ENCODE measurements at places on chromosomes 16 and 17. TPM values are rescaled to one million over a fixed set of nuclear protein-coding genes. Genes with fewer than 3 reads are reported as not detected.
A peak's percentile ranks its signal among the peaks of the same experiment; 100 is the strongest.

GRCh38 chr17:37111329-37111728 is 162.6 kb downstream of the AATF start:
- no peak overlapping the region for H3K27ac ChIP-seq
- H3K36me3 ChIP-seq: no peaks in the 10 kb centered on the region
- no peak for DNase-seq
- H3K27me3 ChIP-seq: no peaks in the 10 kb centered on the region
- no peak overlapping the region for H3K4me3 ChIP-seq

DNA sequence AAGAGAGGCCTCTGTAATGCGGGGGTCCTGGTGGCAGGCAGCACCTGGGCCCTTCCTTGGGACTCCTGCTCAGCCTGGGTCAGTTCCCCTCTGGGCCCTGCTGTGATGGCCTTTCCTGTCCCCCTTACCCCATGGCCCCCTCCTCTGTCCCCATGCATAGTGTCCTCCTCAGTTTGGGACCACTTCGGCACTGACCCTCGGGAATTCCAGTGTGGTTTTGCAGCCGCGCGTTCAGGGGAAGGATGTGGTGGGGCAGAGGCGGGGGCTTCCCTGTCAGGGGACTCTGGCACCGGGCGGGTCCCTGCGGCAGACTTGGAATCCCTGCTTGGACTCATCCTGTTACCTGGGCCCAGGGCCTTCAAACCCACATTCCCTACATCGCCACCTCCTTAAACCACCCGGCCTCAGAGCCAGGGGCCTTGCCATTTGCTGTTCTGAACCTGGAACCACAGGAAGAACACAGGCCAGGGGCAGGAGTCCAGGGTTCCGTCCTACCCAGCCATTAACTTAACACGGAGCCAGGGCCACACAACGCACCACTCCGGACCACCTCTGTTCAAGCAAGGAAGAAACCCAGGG is 31.4 kb upstream of the EIF1 start:
- no peaks in the 10 kb centered on the region for H3K36me3 ChIP-seq
- no peaks in the 10 kb centered on the region for H3K27me3 ChIP-seq
- no peak overlapping the region for H3K27ac ChIP-seq
- DNase-seq: no peak
- no peaks in the 10 kb centered on the region for H3K4me1 ChIP-seq
- H3K4me3 ChIP-seq: no peak overlapping the region

DNA sequence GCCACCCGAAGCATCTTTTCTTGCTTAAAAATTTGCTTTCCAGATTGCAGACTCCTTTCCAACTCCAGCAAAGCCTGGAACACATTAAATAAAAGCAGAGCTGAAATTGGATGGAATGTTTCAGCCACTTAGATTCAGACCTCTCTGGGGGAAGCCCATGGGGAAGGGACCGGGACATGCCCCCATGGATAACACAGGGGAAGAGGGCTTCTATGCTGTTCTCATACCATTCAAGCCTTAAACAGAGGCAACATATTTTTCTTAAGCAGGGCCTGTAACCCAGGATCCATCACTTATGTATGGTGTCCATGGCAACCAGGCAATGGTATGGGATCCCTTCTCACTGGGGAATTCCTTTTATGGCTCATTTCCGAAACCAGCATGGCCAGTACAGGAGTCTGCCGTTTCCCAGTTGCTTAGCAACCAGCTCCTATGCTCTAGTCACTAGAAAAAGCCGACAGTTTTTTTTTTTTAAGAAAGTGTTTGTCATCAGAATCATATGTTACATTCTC is 62.0 kb upstream of the MARCHF10 start:
- H3K27ac ChIP-seq: no peak overlapping the region
- H3K27me3 ChIP-seq: no peaks in the 10 kb centered on the region
- no peak overlapping the region for H3K4me3 ChIP-seq
- no peak for DNase-seq

DNA sequence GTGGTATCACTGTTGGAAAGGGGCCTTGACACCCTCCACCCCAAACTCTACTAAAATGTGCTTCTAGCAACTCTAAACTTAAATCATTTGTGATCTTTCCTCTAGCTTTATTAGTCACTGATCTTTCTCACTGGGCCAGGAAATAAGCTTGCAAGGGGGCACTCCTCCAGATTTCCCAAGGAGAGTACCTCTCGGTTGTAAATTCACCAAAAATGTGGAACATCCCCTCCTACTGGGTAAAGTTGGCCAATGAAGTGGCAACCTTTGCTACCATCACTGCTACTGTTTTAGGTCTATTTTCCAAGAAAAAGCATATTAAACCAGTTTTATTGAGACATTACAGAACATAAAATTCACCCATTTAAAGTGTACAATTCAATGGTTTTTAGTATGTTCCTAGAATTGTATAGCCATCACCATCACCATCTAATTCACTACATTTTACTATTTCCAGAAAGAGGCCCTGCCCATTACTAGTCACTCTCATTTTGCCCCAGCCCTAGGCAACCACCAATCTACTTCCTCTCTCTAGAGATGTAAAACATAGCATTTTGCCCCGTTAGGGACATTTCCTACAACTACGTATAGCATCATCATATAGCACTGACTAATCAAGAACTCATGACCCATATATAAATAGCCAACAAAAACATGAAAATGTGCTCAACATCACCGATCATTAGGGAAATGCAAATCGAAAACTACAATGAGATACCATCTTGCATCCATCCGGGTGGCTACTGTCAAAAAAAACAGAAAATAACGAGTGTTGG is 44.6 kb upstream of the ADCY9 start:
- H3K36me3 ChIP-seq: no peaks in the 10 kb centered on the region
- no peak overlapping the region for H3K27ac ChIP-seq
- no peaks in the 10 kb centered on the region for H3K27me3 ChIP-seq
- no peak overlapping the region for H3K4me3 ChIP-seq

DNA sequence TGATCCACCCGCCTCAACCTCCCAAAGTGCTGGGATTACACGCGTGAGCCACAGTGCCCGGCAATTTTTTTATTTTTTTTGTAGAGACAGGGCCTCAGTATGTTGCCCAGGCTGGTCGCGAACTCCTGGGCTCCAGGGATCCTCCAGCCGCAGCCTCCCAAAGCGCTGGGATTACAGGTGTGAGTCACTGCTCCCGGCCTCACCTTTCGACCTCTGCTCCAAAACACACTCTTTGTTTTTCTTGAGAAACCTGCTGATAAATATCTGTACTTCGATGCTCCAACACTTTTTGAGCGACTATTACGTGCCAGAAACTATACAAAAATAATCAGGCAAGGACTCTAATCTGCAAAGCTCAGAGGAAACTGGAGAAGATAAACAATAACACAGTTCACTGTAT is 1.0 kb downstream of the MED1 start:
- H3K4me1 ChIP-seq: peaks cover 19% of the 10 kb centered on the region
- peak; percentile 47 for DNase-seq
- no peak overlapping the region for H3K27ac ChIP-seq
- H3K36me3 ChIP-seq: no peaks in the 10 kb centered on the region
- H3K4me3 ChIP-seq: peak overlapping the region; percentile 83

- H3K27me3 ChIP-seq: no peaks in the 10 kb centered on the region
- no peak for DNase-seq
- H3K36me3 ChIP-seq: no peaks in the 10 kb centered on the region
- no peaks in the 10 kb centered on the region for H3K4me1 ChIP-seq
Measured at GRCh38 chr16:26644912-26645543, 421.7 kb upstream of the C16orf82 start.

- no peak overlapping the region for H3K27ac ChIP-seq
- no peak for DNase-seq
Measured at GRCh38 chr17:8909586-8910270, 42.3 kb upstream of the PIK3R6 start.

DNA sequence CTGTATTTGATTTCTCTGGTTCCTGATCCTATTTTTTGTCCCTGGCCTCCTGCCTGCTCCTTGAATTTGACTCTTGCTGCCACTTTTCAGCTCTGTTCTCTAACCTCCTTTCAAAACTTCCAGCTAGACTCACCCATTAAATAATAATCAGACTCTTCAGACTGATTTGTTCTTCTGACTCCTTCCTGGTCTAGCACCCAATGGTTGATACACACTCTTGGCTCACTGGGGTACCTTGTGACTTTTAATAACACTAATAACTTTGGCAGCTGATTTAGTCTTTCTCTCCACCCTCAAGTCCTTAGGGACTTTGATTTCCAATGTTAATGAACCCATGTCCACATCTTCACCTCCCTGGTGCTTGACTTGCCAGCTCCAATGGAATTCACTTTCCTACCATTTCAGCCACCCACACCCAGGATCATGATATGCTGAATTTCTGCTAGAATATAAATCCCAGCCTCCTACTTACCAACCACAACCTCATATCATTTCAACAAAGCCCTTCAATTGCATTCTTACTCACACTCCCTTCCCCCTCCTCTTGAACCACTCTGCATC is 19.7 kb upstream of the C16orf82 start:
- H3K27ac ChIP-seq: no peak overlapping the region
- H3K36me3 ChIP-seq: no peaks in the 10 kb centered on the region
- H3K4me1 ChIP-seq: no peaks in the 10 kb centered on the region
- no peaks in the 10 kb centered on the region for H3K27me3 ChIP-seq
- H3K4me3 ChIP-seq: no peak overlapping the region

GRCh38 chr17:49022391-49022941 is 25.3 kb downstream of the IGF2BP1 start:
- H3K4me3 ChIP-seq: no peak overlapping the region
- DNase-seq: no peak
- no peaks in the 10 kb centered on the region for H3K27me3 ChIP-seq
- H3K4me1 ChIP-seq: no peaks in the 10 kb centered on the region
- no peak overlapping the region for H3K27ac ChIP-seq

- DNase-seq: no peak
- H3K27ac ChIP-seq: peak overlapping the region; percentile 81
- peaks cover under 1% of the 10 kb centered on the region for H3K36me3 ChIP-seq
- H3K27me3 ChIP-seq: no peaks in the 10 kb centered on the region
- no peak overlapping the region for H3K4me3 ChIP-seq
Measured at GRCh38 chr17:2708585-2709182, 2.9 kb downstream of the CLUH start.

- H3K27me3 ChIP-seq: peaks cover 5% of the 10 kb centered on the region
- H3K36me3 ChIP-seq: no peaks in the 10 kb centered on the region
- H3K4me1 ChIP-seq: no peaks in the 10 kb centered on the region
- no peak overlapping the region for H3K27ac ChIP-seq
Measured at GRCh38 chr17:33086878-33087277, 95.2 kb downstream of the SPACA3 start.

GRCh38 chr16:56102183-56102686 is 89.1 kb upstream of the GNAO1 start:
- H3K27ac ChIP-seq: peak overlapping the region; percentile 75
- peaks cover 15% of the 10 kb centered on the region for H3K4me1 ChIP-seq
- DNase-seq: peak; percentile 81

DNA sequence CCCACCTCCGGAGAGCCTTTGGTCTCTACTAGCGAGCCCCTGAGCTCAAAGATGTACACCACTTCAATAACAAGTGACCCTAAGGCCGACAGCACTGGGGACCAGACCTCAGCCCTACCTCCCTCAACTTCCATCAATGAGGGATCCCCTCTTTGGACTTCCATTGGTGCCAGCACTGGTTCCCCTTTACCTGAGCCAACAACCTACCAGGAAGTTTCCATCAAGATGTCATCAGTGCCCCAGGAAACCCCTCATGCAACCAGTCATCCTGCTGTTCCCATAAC is 702 bp downstream of the SPN start:
- no peaks in the 10 kb centered on the region for H3K27me3 ChIP-seq
- peak overlapping the region; percentile 11 for H3K4me3 ChIP-seq
- no peaks in the 10 kb centered on the region for H3K4me1 ChIP-seq

DNA sequence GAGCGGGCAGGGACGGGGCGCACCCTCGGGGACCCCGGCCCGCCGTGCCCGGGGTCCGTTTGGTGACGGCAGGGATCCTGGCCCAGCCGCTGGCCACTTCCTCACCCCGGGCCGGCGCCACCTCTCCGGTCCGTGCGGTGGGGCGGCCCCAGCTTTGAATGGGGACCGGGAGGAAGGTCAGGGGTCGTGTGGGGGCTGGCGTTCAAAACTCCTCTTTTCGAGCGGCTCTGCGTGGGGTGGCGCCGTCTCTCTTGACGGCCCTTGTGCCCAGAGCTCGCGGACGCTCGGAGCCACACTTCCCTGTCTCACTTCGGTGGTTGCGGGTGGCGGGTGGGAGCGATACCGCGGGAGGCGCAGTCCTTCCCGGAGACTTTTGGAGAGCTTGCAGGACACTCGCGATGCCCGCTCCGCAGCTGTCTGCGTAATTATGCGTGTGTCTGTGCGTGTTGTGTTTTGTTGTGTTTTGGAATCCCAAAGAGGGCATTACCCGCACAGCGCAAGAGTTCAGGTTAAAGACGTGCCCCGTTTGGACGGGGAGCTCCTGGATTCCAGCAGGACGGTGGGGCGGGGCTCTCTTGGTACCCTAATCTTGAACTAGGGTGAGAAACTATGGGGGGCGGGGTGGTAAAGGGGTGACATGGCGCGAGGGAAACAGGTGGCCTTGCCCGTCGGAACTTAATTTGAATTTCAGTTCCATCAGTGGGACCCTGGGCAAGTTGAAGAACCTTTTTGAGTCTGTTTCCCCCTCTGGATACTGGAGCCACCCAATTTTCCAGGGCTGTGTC is 637 bp downstream of the PLCG2 start:
- DNase-seq: no peak
- peak overlapping the region; percentile 44 for H3K4me3 ChIP-seq
- peaks cover 17% of the 10 kb centered on the region for H3K27me3 ChIP-seq
- H3K27ac ChIP-seq: peak overlapping the region; percentile 42
- H3K4me1 ChIP-seq: peaks cover 23% of the 10 kb centered on the region
- H3K36me3 ChIP-seq: no peaks in the 10 kb centered on the region

DNA sequence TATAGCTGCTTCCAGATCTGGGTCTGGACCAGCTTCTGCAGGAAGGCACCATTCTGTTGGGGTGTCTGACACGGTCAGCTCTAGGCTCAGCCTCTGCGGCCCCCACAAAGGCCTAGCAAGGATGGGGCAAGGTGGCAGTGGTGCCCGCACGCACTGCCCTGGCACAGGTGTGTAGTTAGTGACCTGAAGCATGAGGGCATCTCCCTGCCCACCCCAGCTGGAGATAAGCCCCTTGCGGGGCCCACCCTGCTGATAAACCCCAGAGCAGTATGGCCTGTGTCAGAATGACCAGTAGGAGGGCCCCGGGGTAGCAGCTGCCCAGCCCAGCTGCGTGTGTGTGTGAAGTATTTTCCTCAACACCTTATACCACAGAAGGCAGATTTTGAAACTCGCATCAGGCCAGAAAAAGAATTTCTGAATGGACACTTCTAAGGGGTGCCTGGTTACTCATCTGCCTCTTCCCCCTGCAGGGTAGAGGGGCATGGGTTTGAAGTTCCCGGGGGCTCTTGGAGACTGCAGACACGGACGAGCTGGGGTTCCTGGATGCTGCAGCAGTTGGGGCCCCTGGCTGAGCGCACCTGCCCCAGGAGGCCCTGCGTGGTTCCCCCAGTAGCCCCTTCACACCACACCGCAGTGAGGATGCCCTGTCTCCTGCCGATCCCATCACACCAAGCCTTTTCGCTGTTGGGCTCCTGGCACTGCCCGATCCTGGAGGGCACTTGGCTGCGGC is 4.5 kb downstream of the ARHGDIA start:
- peak overlapping the region; percentile 98 for H3K27ac ChIP-seq
- H3K4me3 ChIP-seq: no peak overlapping the region
- no peaks in the 10 kb centered on the region for H3K27me3 ChIP-seq
- peaks cover 51% of the 10 kb centered on the region for H3K4me1 ChIP-seq

The BEAN1 gene
- total RNA-seq: not detected

The TPSG1 gene
- total RNA-seq: not detected

The KRTAP17-1 gene
- total RNA-seq: not detected

The MYOCD gene
- 108 TPM for total RNA-seq

The PYDC1 gene
- total RNA-seq: not detected

The CDC6 gene
- total RNA-seq: 0.83 TPM

The PDE6G gene
- total RNA-seq: 3.7 TPM

The AXIN2 gene
- 15.3 TPM for total RNA-seq

The CCL18 gene
- not detected for total RNA-seq

The CDH11 gene
- total RNA-seq: 146 TPM

The C1QL1 gene
- 0.41 TPM for total RNA-seq

Data from sigmoid colon (tissue), 7 donors.